Aorta (tissue), 5 donors: ENCODE measurements at places on chromosomes 3 and 15. TPM values are rescaled to one million over a fixed set of nuclear protein-coding genes. Genes with fewer than 3 reads are reported as not detected.

Gene C3orf70
- polyA plus RNA-seq: 4.5 TPM

Gene GATM
- polyA plus RNA-seq: 6.9 TPM

Gene IFT122
- 10.1 TPM for polyA plus RNA-seq

Gene CHRNA7
- 2.3 TPM for polyA plus RNA-seq

Gene HIGD2B
- not detected for polyA plus RNA-seq

Gene PRSS50
- polyA plus RNA-seq: not detected
